CD4-positive, alpha-beta T cell treated with Interleukin-2 at 100 ng/mL for 4 hours (primary cell): ENCODE measurements at places on chromosomes 7 and 10.

- no peak for DNase-seq
Measured at GRCh38 chr7:85516675-85517074, 329.8 kb upstream of the SEMA3D start.

GRCh38 chr10:30415593-30415992 lies 18.4 kb upstream of the MAP3K8 start:
- no peak for DNase-seq

DNA sequence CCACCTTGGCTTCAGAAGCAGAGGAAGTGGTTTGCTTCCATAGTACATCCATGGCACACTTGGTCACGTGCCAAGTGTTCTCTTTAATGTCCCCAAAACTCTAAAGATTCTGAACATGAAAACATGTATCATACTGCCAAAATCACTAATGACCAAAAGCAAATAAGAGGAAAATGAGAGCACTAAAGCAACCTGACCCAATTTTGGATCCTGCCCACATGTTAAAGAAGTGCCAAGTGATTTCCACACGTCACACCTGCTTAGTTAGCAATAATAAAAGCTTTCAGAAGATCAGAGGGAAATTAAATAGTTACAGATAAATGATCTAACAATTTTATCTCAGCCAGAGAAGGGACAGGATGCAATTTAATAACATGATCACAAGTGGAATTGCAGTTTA lies 1170.0 kb downstream of the XPNPEP1 start:
- DNase-seq = no peak

DNA sequence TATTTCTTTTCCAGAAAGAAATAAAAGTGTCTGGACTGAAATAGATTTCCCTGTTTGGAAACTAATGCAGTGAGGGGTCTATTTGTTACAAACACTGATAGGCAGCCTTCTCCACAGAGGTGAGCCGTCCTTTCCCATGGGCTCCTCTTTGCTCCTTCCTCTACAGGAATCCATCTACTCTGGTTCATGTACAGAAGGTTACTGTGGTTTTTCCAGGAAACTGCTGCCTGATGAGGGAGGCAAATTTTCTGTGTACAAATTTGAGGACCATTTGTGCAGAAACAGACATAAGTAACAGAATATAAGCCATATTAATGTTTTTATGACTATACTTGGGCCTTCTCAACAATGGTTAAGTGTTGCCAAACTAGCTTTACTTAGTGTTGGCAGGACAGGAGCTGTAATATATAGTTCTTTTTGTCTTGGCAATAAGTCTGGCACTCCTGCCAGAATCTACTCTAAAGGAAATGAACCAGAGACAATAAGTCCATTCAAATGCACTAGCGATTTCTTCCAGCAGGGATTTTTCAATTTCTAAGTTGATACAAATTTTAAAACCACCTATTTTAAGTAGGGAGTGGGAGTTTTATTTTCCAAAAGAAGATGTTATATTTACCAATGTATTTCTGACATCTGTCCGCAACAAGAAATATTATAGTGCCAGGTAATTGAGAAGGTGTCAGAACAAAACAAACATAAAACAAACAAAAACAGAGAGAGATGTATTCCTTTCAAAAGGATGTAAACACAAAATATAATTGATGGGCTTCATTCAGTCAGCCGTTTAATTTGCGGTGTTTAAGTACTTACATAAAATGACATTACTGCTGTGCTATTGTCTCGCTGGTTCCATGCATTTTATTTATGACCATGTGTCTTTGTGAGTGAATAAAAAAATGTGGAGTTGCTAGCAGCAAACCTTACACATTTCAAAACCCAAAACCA lies 91.0 kb upstream of the NFE2L3 start:
- DNase-seq = no peak

- no peak for DNase-seq
Measured at GRCh38 chr7:18469316-18469715, 26.2 kb upstream of the HDAC9 start.
